ENCODE measurements at places on chromosomes 5 and 9. TPM values are rescaled to one million over a fixed set of nuclear protein-coding genes. Genes with fewer than 3 reads are reported as not detected.

GFRA3 gene
- not detected for total RNA-seq

PPP1R26 gene
- 11.0 TPM for total RNA-seq

ISOC1 gene
- 23.9 TPM for total RNA-seq

ST6GALNAC4 gene
- total RNA-seq = 43.2 TPM

FBP2 gene
- total RNA-seq = 0.29 TPM

GPR150 gene
- total RNA-seq = 0.18 TPM

HMMR gene
- 53.2 TPM for total RNA-seq

SLC6A7 gene
- total RNA-seq = not detected

STK10 gene
- 19.5 TPM for total RNA-seq

CDO1 gene
- total RNA-seq = 4.6 TPM

ACSL6 gene
- under 0.01 TPM for total RNA-seq

ZNF618 gene
- 6.1 TPM for total RNA-seq

AFF4 gene
- 25.7 TPM for total RNA-seq

BSPRY gene
- not detected for total RNA-seq

GKAP1 gene
- 1.4 TPM for total RNA-seq

LRRC70 gene
- total RNA-seq = not detected

RANBP17 gene
- 30.7 TPM for total RNA-seq

OR1J2 gene
- not detected for total RNA-seq

SPATA31A3 gene
- not detected for total RNA-seq

TAS2R1 gene
- not detected for total RNA-seq

CYLC2 gene
- total RNA-seq = not detected

ADGRD2 gene
- not detected for total RNA-seq

CERCAM gene
- 187 TPM for total RNA-seq

BNC2 gene
- total RNA-seq = 21.0 TPM

F12 gene
- total RNA-seq = 2.8 TPM

TMEM8B gene
- 3.2 TPM for total RNA-seq

PPP6C gene
- total RNA-seq = 19.9 TPM

CFAP77 gene
- total RNA-seq = not detected

OR1Q1 gene
- not detected for total RNA-seq

ZNF454 gene
- 0.53 TPM for total RNA-seq

IFNE gene
- not detected for total RNA-seq

CCDC187 gene
- not detected for total RNA-seq

MARCOL gene
- not detected for total RNA-seq

SLC9A3 gene
- 2.1 TPM for total RNA-seq

IZUMO3 gene
- not detected for total RNA-seq

SPRY4 gene
- 31.7 TPM for total RNA-seq

DNM1 gene
- total RNA-seq = 5.2 TPM

TMEFF1 gene
- under 0.01 TPM for total RNA-seq

FGF1 gene
- 1.8 TPM for total RNA-seq

HOMER1 gene
- 2.9 TPM for total RNA-seq

APBA1 gene
- 0.58 TPM for total RNA-seq

IRX2 gene
- total RNA-seq = 1.4 TPM

CD274 gene
- total RNA-seq = 3.0 TPM

SLC34A3 gene
- not detected for total RNA-seq

ZCCHC9 gene
- 25.4 TPM for total RNA-seq

CARD6 gene
- total RNA-seq = 4.9 TPM

ARHGEF28 gene
- total RNA-seq = 11.2 TPM

AK8 gene
- total RNA-seq = 0.18 TPM

STK32A gene
- total RNA-seq = under 0.01 TPM

UBE2QL1 gene
- not detected for total RNA-seq

MYORG gene
- total RNA-seq = 2.6 TPM

PRR16 gene
- total RNA-seq = 34.3 TPM

KLF9 gene
- total RNA-seq = 43.0 TPM

NXNL2 gene
- 2.6 TPM for total RNA-seq

EQTN gene
- not detected for total RNA-seq

SVEP1 gene
- 11.3 TPM for total RNA-seq
